ENCODE measurements at places on chromosomes 6 and 20. TPM values are rescaled to one million over a fixed set of nuclear protein-coding genes. Genes with fewer than 3 reads are reported as not detected.

HLA-DQB2 gene
- total RNA-seq, result not detected

SRC gene
- total RNA-seq, result 155 TPM

TREML1 gene
- total RNA-seq, result not detected

CNKSR3 gene
- total RNA-seq, result 5.8 TPM

HLA-DRA gene
- total RNA-seq, result not detected
